ENCODE measurements at places on chromosomes 2 and 18. TPM values are rescaled to one million over a fixed set of nuclear protein-coding genes. Genes with fewer than 3 reads are reported as not detected.

DNA sequence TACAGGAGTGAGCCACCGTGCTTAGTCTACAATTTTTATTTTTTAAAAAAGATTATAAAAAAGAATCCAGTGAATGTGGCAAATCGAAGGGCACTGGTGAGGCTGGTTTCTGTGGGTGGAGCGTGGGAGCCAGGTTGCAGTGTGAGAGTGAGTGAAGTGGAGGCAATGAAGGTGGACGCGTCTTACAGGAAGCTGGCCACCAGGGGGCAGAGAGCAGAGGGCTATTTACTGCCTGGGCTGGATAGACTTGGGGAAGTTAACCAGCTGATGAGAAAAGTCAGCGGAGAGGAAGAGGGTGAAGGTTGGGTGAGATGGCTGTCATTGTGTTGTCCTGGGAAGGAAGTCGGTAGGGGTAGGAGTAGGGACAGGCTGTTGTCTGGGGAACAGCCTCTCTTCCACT is 6.8 kb downstream of the SCTR start:
- no peaks in the 10 kb centered on the region for H3K36me3 ChIP-seq
- H3K4me3 ChIP-seq = no peak overlapping the region
- no peak overlapping the region for H3K27ac ChIP-seq
- no peaks in the 10 kb centered on the region for H3K4me1 ChIP-seq

- no peaks in the 10 kb centered on the region for H3K36me3 ChIP-seq
- no peak overlapping the region for H3K27ac ChIP-seq
- no peak overlapping the region for H3K4me3 ChIP-seq
- no peak for DNase-seq
Observed at GRCh38 chr2:47006374-47007222, 91.0 kb upstream of the MCFD2 start.

DNA sequence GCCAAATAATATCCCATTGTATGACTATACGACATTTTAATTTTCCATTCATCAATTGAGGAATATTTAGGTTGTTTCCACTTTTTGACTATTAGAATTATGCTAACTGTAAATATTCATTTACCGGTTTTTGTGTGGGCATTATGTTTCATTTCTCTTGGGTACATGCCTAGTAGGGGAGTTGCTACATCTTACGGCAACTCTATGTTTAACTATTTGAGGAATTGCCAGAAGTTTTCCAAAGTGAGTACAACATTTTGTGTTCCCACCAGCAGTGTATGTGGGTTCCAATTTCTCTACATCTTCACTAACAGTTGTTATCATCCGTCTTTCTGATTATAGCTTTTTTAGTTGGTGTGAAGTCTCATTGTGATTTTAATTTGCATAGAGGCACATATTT is 1.6 kb upstream of the KDSR start:
- H3K27me3 ChIP-seq = no peaks in the 10 kb centered on the region
- H3K4me3 ChIP-seq = peak overlapping the region; percentile 73
- DNase-seq = no peak
- H3K4me1 ChIP-seq = peaks cover 17% of the 10 kb centered on the region

DNA sequence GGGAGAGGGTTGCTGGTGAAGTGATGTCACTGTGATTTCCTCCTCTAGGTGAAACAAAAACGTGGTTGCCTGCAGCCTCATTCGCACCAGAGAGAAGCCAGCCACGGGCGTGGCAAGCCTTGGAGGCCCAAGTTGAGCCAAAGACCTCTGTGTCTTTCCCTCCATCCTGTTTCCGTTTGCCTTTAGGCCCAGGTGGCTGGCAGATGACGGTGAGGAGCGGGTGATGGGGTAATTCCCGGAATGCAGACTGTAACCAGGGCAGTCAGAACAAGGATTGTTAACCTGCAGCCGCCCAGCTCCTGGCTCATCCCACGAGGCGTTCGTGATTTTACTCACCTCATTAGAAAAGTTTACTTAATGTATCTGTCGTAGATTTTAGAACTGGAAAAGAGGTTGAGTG is 14.4 kb downstream of the CTIF start:
- H3K27me3 ChIP-seq = no peaks in the 10 kb centered on the region
- DNase-seq = no peak
- no peaks in the 10 kb centered on the region for H3K36me3 ChIP-seq
- H3K4me3 ChIP-seq = no peak overlapping the region

DNA sequence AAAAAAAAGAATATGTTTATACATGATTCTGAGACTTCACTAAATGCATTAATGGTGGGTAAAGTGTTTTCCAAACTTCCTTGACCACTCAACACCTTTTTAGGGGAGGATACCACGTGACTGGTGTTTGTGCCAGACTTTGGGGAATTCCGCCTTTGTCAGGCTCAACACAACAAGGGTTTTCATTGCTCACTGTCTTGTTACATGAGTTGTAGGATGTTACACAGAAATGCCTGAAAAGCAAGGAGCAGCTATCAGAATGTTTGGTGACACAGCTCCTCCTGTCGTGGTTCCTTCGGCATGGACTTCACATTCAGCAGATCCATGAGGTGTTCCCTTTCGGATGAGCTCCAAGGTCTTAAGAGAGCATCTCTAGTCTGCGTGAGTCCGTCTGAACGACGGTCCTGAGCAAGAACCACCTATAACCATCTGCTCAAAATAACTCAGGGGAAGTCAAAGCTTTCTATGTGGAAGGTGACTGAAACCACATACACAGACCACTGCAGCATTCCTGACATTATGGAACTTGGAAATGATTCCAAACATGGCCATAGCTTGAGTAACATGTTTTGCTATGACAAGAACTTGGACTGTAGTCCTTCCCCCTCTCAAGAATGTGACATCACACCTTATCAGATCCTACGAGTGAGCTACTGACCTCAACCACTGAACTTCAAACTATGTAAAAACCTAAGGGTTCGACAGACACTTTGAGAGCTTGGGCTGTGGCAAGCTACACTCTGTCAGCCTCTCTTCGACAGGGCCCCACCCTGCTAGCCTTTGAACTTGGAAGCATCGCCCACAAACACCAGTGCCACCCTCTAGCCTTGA is 57.5 kb downstream of the MCFD2 start:
- H3K4me3 ChIP-seq = no peak overlapping the region
- H3K27ac ChIP-seq = peak overlapping the region; percentile 18
- no peaks in the 10 kb centered on the region for H3K4me1 ChIP-seq
- no peak for DNase-seq

- H3K27me3 ChIP-seq = no peaks in the 10 kb centered on the region
- no peak overlapping the region for H3K4me3 ChIP-seq
- H3K27ac ChIP-seq = peak overlapping the region; percentile 99
- H3K36me3 ChIP-seq = peaks cover 20% of the 10 kb centered on the region
- H3K4me1 ChIP-seq = peaks cover 79% of the 10 kb centered on the region
Observed at GRCh38 chr2:231409776-231410175, 14.3 kb downstream of the B3GNT7 start.

DNA sequence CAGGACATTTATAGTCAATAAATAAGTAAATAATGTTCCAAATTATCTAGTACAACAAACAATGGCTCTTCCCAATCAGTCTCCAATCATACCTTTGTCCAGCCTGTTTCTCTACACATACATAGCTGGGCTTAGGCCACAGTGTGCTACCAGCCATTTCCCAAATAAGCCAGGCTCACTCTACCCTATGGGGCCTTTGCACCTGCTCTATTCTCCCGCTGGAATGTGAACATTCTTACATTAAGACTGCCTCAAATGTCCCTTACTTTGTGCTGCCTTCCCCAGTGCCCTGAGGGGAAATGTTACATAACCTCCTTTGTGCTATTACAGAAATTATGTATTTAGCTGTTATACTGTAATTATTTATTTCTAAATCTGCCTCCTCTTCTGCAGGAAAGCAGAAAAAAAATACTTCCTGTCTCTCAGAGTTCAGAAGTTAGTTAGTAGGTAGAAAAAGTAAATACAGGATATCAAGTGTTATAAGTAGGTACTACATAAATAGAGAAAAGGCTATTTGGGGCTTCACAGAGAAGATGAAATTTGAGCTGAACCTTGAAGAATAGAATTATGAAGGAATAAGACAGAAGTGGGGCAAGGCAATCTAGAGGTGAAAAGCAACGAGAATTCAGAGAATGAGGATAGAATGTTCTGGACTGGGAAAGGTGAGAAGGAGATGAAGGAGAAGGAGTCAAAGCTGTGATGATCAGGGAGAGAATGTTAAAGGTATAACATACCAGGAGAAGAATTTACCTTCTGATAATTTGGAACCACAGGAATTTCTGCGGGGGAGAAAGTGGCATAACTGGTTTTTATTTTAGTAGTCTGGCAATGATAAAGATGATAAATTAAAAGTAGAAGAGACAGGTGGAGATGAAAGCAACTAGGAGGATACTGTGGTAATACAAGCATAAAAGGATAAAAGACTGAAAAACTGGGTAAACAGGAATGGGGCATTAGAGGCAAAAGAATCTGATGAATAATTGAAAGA is 37.0 kb downstream of the ROCK1 start:
- no peaks in the 10 kb centered on the region for H3K36me3 ChIP-seq
- H3K4me3 ChIP-seq = no peak overlapping the region
- H3K27me3 ChIP-seq = no peaks in the 10 kb centered on the region

GRCh38 chr2:635687-636621 is 41.3 kb downstream of the TMEM18 start:
- H3K4me3 ChIP-seq = no peak overlapping the region
- peaks cover 27% of the 10 kb centered on the region for H3K27me3 ChIP-seq
- H3K27ac ChIP-seq = no peak overlapping the region
- H3K36me3 ChIP-seq = peaks cover 4% of the 10 kb centered on the region
- no peak for DNase-seq
- peaks cover under 1% of the 10 kb centered on the region for H3K4me1 ChIP-seq

GRCh38 chr2:66334237-66335029 is 100.5 kb upstream of the MEIS1 start:
- H3K27ac ChIP-seq = 0 out of 2 replicates have a peak overlapping the region, but pooled peaks have one; percentile 63
- H3K36me3 ChIP-seq = 0 out of 2 replicates have a peak, but pooled peaks cover 2% of the 10 kb centered on the region
- peaks cover 26% of the 10 kb centered on the region for H3K4me1 ChIP-seq
- H3K27me3 ChIP-seq = no peaks in the 10 kb centered on the region
- H3K4me3 ChIP-seq = no peak overlapping the region

GRCh38 chr2:168192839-168193616 is 54.4 kb downstream of the STK39 start:
- no peaks in the 10 kb centered on the region for H3K27me3 ChIP-seq
- H3K4me3 ChIP-seq = no peak overlapping the region
- DNase-seq = no peak
- H3K4me1 ChIP-seq = peaks cover 35% of the 10 kb centered on the region

DNA sequence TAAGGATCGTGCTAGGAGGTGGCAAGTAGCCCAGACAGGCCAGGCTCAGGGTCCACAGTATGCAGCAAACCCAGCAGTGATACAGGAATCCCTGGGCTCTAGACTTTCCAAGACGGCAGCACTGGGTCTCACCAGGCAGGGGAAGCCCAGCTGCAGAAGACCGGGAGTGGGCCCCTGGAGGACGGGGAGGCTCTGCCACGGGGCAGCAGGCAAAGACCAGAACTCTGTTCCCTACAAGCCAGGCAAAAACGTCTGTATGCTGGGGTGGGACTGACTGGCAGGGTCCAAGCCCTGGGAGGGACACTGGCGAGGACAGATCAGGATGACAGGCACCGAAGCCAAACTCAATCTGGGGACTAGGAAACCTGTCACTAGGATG is 98.9 kb upstream of the SEC11C start:
- no peak overlapping the region for H3K4me3 ChIP-seq
- no peaks in the 10 kb centered on the region for H3K27me3 ChIP-seq
- H3K36me3 ChIP-seq = no peaks in the 10 kb centered on the region
- no peak overlapping the region for H3K27ac ChIP-seq

DNA sequence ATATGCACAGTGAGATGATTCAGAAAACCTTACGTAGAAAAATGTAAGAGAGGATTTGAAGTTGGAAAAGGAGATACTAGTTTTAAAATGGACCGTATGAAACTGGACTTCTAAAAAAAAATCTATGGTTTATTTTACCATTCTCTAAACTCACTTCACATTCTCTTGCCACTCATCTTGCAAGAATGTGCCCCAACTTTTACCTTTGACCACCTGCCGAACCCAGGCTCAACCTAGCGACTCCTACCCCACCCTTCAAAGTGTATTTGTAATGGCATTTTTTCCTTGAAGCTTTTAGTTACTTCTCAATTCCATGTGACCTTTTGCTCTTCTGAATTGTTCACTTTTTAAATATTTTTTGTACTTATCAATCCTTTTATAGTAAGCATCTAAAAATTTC is 160.8 kb downstream of the PHLPP1 start:
- H3K36me3 ChIP-seq = peaks cover 2% of the 10 kb centered on the region
- no peaks in the 10 kb centered on the region for H3K27me3 ChIP-seq
- no peak overlapping the region for H3K4me3 ChIP-seq

GRCh38 chr2:122238006-122238559 is 482.6 kb downstream of the TSN start:
- no peak overlapping the region for H3K27ac ChIP-seq
- no peaks in the 10 kb centered on the region for H3K36me3 ChIP-seq
- H3K4me3 ChIP-seq = no peak overlapping the region
- no peak for DNase-seq
- H3K4me1 ChIP-seq = no peaks in the 10 kb centered on the region
- no peaks in the 10 kb centered on the region for H3K27me3 ChIP-seq

DNA sequence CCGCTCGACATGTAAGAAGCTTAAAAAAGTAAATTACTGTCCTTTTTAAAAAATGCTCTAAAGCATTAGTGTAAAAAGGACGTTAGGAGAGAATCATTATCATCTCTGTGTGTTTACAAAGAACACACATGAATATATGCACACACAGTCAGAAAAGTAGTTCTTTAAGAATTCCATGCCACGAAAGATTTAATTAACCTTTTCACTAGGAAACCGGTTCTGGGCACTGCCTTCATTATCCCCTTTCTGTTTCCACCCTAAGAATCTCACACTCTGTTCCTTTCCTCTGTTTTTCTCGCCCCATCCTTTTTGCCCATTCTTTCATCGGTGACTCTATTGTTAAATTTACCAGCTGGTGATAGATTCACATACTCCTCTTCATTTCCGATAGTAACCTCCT is 338.6 kb downstream of the DCC start:
- no peak overlapping the region for H3K4me3 ChIP-seq
- H3K27ac ChIP-seq = no peak overlapping the region
- peaks cover 5% of the 10 kb centered on the region for H3K36me3 ChIP-seq
- H3K4me1 ChIP-seq = peaks cover 33% of the 10 kb centered on the region
- DNase-seq = no peak

DNA sequence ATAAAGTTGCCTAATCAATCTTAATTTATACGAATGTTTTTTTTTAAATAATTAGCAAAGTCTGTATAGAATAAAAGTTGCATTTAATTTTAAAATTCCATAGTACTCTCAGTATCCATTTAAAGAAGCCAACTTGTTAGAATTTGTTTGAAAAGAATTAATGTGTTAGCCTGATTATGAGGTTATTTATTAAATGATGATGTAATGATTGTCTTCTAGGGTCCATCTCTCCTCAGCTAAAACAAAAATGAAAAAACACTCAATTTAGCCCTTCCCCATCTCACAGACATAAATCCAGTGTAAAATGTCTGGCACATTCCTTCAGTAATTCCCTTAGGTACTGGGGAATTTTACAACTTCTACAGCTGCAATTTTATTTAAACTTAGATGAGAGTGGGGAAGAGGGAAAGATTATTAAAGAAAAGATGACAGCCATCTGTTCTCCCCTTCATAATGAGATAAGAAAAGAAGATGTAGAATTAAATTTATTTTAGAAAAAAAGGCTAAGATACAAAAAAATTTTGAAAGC is 68.6 kb downstream of the BARD1 start:
- no peak overlapping the region for H3K4me3 ChIP-seq
- H3K36me3 ChIP-seq = peaks cover 27% of the 10 kb centered on the region
- DNase-seq = no peak
- H3K27ac ChIP-seq = no peak overlapping the region
- no peaks in the 10 kb centered on the region for H3K4me1 ChIP-seq
- H3K27me3 ChIP-seq = no peaks in the 10 kb centered on the region

GRCh38 chr2:88307817-88308216 is 137.7 kb downstream of the THNSL2 start:
- DNase-seq = peak; percentile 52
- H3K27me3 ChIP-seq = no peaks in the 10 kb centered on the region
- H3K36me3 ChIP-seq = peaks cover 7% of the 10 kb centered on the region
- no peak overlapping the region for H3K4me3 ChIP-seq

Gene SH2D6
- total RNA-seq = 0.50 TPM

Gene RTP5
- total RNA-seq = not detected

Gene KCNIP3
- 2.1 TPM for total RNA-seq

Gene CCDC195
- not detected for total RNA-seq

Gene NT5DC4
- total RNA-seq = not detected
